ENCODE measurements at places on chromosomes 11 and 22.

DNA sequence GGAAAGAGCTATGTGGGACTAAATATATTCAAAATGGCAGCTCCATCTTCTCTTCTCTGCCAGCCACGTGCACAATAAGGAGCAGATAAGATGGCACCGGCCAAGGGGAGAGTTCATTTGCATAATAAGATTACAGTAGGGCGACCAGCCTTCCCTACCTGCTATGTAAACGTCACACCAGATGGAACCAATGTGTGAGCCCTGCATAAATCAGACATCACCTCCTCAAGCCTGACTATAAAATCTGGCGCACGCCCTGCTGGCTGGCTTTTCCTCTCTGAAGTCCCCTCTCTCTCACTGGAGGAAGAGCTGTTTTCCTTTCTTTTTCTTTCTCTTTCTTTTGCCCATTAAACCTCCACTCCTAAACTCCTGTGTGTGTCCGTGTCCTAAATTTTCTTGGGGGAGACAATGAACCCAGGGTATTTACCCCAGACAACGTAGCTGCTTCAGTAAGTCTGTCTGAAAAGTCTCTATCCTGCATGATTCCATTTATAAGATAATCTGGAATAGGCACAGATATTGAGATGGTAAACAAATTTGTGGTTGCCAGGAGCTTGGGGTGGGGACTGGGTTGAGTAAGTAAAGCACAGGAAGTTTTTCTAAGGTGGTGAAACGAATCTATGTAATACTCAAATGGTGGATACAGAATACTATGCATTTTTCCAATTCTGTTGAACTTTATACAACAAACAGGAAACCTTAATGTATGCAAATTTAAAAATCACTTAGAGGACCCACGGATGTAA lies 670.0 kb upstream of the KIRREL3 start:
- DNase-seq: peak; percentile 50

DNA sequence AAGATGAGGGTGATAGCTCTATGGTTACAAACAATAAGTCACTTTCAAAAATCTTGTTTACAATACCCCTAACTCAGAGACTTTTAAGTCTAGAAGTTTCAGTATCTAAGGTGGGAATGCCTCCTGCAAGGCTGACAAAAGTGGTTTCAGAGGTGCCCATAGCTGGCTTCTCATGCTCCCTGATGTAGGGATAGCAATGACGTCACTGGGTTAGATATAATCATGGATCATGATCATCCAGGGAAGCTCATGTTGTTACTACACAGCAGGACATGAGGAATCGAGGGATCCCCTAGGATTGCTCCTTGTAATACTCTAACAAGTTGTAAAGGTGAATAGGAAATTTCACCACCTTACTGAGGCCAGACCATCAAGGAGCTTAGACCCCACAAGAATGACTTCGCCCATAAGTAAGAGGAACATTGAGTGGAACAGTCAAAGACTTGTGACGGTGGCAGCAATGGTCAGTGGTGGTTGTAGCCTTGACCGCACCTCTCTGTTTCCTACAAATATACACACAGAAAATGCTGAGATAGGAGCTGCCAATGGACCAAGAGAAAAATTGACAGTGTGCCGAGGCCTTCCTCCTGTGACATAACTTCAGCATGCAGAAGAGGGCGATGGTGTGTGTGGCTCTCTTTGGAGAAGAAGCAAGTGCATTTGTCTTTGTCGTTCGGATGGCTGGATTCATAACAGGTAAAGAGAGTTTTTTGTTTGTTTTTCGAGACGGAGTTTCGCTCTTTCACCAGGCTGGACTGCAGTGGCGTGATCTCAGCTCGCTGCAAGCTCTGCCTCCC lies 15.6 kb downstream of the APOL4 start:
- DNase-seq: no peak

- DNase-seq: peak; percentile 86
These were observed 176.0 kb downstream of the ARHGAP42 start for GRCh38 chr11:100863080-100863581.

DNA sequence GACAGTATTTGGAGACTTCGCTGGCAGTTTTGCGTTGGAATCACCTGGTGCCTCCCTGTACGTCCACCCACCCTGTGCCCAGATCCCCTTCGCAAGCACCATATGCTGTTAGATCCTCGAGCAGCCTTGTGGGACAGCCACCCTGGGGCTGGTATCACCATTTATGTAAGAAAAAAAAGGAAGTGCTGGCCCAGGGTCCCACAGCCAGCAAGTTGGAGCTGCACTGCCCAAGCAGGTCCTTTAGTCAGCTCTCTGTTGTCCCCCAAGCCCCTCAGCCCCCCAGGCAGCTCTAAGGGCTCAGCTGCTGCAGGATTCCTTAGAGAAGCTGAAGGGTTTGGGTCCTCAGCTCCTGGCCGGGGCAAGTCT lies 80.3 kb downstream of the FBLN1 start:
- no peak for DNase-seq

GRCh38 chr11:44784436-44784760 lies 57.6 kb downstream of the TSPAN18 start:
- no peak for DNase-seq

- DNase-seq: peak; percentile 58
These were observed 185.0 kb downstream of the NELL1 start for GRCh38 chr11:20854215-20854955.

DNA sequence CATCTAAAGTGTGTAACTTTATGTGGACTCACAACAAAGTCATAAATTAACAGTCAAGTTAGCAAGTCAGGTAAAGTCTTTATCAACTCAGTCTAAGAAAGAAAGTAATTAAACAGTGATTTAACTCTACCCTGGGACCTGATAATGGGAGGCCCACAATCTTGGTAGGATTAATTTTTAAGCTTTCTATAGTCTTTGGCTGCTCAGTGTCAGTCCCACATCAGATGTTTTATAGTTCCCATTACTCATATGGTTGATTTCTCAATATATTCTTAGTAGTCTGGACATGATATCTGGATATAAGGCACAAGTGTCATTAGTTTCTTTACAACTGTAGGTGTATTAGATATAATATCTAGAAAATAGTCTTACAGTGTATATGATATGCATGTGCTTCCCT lies 38.5 kb upstream of the SCN3B start:
- no peak for DNase-seq

GRCh38 chr11:14727746-14728145 lies 84.1 kb downstream of the PDE3B start:
- DNase-seq: no peak

GRCh38 chr11:2700415-2701211 lies 819 bp upstream of the KCNQ1OT1 start:
- peak; percentile 75 for DNase-seq

DNA sequence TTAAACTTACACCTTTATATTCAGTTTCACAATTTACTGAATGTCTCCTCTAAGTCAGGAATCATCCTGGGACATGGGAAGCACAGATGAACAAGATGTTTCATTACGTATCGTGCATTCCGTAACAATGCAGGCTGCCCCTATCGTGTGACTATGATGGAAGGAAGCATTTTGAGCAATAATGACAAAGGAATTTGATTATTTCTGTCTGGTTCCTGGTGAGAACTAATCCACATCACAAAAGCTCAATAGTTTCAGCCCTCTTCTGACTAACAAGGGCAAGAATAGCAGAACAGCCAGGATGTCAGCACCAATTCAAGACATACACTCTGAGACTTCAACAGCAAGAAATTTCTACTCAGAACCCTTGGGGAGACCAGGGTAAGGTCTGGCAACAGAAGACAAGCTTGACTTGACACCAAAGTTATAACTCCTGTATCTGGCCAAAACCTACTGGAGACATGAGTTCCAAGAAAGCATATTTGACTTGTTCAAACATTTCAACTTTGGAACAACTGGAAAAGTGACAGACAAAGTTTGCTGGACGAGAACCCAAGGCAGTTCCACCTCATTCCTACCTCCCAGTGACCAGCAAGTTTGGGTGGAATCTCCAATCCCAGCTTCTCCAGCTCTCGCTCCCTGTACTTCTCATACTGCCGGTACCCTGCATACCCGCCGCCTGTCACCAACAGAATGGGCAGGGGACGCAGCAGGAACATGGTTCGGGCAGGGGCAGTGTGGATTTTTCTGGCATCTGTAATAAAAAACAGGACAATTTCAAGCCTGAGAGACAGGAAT lies 14.3 kb downstream of the PISD start:
- DNase-seq: no peak

- DNase-seq: peak; percentile 91
These were observed 2.3 kb downstream of the IRF7 start for GRCh38 chr11:613369-613968.

- DNase-seq: no peak
These were observed 2.2 kb downstream of the SUSD2 start for GRCh38 chr22:24183321-24184031.

DNA sequence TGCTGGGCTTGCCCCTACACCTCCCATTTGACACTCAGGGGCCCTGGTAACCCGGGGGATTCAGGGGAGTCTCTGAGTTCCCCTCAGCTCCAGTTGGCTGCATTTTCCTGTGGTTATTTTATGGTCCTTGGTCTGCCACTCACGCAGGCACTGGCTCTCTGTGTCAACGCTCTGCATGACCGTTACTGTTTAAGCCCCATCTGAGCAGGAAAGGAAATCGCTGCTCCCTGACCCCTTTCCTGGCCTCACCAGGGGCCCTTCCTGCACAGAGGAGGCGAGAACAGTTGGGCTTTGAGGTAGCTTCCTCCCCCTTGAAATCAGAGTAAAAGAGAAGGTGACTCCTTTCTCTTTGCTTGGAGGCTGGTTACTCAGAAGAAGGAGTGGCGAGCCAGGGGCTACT lies 2.4 kb downstream of the C1QTNF4 start:
- DNase-seq: no peak

GRCh38 chr11:45896422-45896984 lies 10.6 kb downstream of the FREY1 start:
- peak; percentile 77 for DNase-seq

- no peak for DNase-seq
These were observed 5.8 kb upstream of the CCND1 start for GRCh38 chr11:69635195-69635594.

- DNase-seq: no peak
These were observed 14.0 kb upstream of the DGCR8 start for GRCh38 chr22:20065896-20066616.

DNA sequence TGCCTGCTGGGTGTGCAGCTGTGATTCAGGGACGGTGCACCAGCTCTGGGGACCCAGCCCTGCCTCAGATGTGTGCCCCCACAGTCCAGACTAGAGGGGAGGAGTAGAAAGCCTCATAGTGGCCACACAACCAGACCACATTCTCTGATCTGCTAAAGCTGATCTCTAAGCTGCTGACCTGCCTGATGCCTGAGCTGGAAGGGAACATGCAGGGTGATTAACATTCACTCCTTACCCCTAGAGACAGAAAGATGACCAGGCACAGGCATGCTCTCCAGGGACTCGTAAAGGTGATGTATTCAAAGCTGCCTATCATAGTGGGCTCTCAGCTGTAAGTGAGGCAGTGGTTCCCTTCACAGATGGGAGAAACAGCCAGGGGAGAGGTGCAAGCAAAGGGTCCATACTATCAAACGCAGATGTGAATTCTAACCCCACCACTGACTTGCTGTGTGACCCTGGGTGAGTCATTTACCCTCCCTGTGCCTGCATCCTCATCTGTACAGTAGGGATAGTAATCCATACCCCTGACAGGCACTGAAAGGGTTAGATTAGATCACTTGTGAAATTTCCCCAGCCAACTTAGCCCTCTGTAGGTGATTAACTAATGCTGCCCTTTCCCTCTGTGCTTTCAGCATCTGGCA lies 29.0 kb upstream of the LRRC32 start:
- DNase-seq: no peak

DNA sequence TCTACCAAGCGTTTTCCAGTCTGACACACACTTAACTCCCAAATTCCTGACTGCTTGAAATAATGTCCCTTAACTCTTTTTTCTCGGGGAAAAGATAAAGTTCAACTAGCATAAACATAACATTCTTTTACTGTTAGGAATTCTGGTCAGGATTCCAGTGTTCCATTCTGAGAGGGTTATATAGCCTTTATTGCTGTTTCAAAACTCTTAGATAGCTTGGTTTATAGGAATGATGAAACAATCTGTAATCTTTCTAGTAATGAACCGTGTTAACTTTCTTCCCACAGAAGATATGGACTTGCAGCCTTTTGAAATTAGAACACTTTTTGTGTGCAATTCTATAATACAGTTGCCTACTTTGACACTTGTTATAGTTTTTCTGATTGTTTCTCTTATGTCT lies 8.6 kb downstream of the REXO2 start:
- DNase-seq: no peak

GRCh38 chr11:6856871-6857270 lies 6.0 kb upstream of the OR10A2 start:
- DNase-seq: no peak

GRCh38 chr11:18063125-18063524 lies 17.1 kb upstream of the TPH1 start:
- no peak for DNase-seq

GRCh38 chr22:48939441-48940265 lies 888.0 kb downstream of the BRD1 start:
- DNase-seq: peak; percentile 22

DNA sequence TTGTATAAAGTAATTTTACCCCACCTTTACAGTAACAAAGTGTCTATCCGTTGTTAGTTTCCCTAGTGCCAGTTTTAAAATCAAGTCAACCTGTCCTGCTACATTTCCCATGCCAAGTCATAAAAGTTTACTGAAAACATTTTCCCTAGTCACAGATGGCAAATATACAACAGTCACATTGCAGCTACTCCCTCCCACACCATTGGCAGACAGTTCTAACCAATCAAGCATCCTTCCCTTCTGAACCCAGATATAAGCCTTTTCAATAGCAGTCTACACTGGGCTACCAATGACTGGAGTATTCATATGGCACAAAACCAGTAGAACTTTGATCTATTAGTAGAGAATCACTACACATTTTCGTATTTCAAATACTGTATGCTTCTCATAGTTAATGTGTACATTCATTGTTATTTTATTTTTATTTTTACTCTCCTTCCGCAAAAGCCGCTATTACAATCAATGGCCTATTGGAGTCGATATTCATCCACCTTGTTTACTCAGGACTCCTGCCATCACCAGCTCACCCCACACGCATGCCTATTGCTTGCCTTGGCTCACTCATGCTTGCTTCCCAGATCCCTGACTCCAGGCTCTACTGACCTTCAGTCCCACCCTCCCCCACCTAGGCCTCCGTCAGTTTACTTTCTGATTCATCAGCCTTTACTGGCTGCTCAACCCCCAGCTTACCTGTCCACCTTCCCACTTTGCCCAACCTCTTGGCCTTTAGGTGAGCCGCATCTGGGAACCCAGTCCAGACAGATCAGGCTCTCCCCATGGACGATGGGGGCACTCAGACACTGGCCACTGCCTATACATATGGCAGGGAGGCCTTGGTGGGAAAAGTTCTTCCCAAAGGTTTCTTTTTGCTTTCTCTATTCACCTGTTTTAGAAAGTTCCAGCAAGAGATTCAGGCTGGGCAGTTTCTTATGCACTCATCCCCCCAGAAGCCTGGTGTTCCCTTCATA lies 408.4 kb downstream of the SOX6 start:
- peak; percentile 24 for DNase-seq
